ENCODE measurements at places on chromosomes 16 and 17. TPM values are rescaled to one million over a fixed set of nuclear protein-coding genes. Genes with fewer than 3 reads are reported as not detected.

ZSCAN10 gene
- not detected for polyA plus RNA-seq

MFSD6L gene
- polyA plus RNA-seq = not detected

KRT33A gene
- polyA plus RNA-seq = not detected

CFAP20 gene
- polyA plus RNA-seq = 22.4 TPM

CIITA gene
- polyA plus RNA-seq = 2.4 TPM

SOX9 gene
- polyA plus RNA-seq = 3.3 TPM

CA5A gene
- polyA plus RNA-seq = not detected

SPATA2L gene
- 4.9 TPM for polyA plus RNA-seq

LRRC37A gene
- polyA plus RNA-seq = 1.7 TPM

CCT6B gene
- 2.6 TPM for polyA plus RNA-seq

CORO1A gene
- polyA plus RNA-seq = 48.2 TPM

HSD11B2 gene
- polyA plus RNA-seq = 13.3 TPM

- no peak overlapping the region for H3K27ac ChIP-seq
- no peaks in the 10 kb centered on the region for H3K27me3 ChIP-seq
- H3K36me3 ChIP-seq = no peaks in the 10 kb centered on the region
- no peak for DNase-seq
- no peaks in the 10 kb centered on the region for H3K4me1 ChIP-seq
Observed at GRCh38 chr16:5108505-5109158, 11.0 kb upstream of the EEF2KMT start.

GRCh38 chr16:54096607-54097006, 190.0 kb downstream of the IRX3 start:
- DNase-seq = no peak
- no peak overlapping the region for H3K27ac ChIP-seq
- no peaks in the 10 kb centered on the region for H3K27me3 ChIP-seq
- H3K4me3 ChIP-seq = no peak overlapping the region

DNA sequence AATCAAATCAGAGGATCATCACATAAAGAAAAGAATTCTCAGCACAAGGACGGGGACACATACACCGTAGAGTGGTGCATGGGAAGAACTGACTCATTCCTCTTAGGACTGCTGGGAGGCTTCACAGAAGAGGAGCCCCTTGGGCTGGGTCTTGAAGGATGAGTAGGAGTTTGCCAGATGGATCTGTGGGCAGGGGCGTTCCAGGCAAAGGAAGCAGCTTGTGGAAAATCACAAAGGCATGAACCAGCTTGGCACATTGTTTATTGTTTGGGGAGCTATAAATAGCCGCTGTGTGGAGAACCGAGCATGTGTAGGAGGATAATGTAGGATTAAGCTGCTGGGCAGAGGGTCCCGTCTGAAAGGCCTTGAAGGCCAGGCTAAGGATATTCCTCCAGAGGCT, 5.1 kb upstream of the SLC16A11 start:
- no peak for DNase-seq
- no peaks in the 10 kb centered on the region for H3K4me1 ChIP-seq
- no peak overlapping the region for H3K4me3 ChIP-seq
- no peak overlapping the region for H3K27ac ChIP-seq
- no peaks in the 10 kb centered on the region for H3K36me3 ChIP-seq
- H3K27me3 ChIP-seq = no peaks in the 10 kb centered on the region

DNA sequence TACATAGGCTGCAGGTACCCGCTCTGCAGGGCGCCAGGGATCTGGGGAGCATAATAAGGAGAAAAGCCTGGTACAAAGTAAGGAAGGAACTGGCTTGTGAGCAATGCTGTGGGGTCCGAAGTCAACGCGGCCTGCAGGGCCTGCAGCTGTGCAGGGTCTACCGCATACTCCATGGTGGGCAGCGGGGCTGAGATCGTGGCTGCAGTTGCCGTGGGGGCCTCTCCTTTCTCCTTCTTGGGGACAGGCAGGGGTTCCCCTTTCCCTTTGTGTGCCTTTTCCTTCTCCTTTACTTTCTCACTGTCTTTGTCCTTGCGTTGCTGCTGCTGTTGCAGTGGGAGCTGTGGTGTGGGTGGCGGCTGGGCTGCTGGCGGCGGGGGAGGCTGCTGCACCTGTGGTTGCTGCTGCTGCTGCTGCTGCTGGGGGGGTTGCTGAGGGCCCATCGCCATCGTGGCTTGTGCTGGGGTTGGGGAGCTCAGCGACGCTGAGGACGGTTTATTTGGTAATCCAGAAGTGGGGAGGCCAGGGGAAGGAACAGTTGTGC, 259.6 kb downstream of the ZFHX3 start:
- no peaks in the 10 kb centered on the region for H3K27me3 ChIP-seq
- no peak for DNase-seq
- no peaks in the 10 kb centered on the region for H3K36me3 ChIP-seq
- H3K4me3 ChIP-seq = no peak overlapping the region
- H3K4me1 ChIP-seq = peaks cover 4% of the 10 kb centered on the region

- no peaks in the 10 kb centered on the region for H3K36me3 ChIP-seq
- no peak overlapping the region for H3K27ac ChIP-seq
- no peak overlapping the region for H3K4me3 ChIP-seq
Observed at GRCh38 chr16:68802190-68802589, 41.1 kb upstream of the TANGO6 start.

DNA sequence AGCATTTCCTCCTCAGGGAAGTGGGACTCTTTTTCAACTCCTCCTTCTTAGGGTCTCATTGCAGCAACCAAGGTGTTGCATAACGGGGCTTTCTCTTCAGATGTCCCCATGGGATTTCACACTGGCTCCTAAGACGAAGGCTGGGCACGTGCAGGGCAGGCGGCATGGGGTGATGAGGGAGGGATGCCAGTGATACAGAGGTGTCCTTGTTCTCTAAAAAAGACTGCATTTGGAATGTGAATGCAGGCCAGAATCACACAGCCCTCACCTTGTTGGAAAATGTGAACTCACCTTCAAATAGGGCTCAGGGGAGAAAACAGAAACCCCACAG, 105.6 kb downstream of the XYLT1 start:
- no peaks in the 10 kb centered on the region for H3K4me1 ChIP-seq
- H3K27me3 ChIP-seq = no peaks in the 10 kb centered on the region
- no peak overlapping the region for H3K27ac ChIP-seq
- H3K4me3 ChIP-seq = no peak overlapping the region
- H3K36me3 ChIP-seq = no peaks in the 10 kb centered on the region

DNA sequence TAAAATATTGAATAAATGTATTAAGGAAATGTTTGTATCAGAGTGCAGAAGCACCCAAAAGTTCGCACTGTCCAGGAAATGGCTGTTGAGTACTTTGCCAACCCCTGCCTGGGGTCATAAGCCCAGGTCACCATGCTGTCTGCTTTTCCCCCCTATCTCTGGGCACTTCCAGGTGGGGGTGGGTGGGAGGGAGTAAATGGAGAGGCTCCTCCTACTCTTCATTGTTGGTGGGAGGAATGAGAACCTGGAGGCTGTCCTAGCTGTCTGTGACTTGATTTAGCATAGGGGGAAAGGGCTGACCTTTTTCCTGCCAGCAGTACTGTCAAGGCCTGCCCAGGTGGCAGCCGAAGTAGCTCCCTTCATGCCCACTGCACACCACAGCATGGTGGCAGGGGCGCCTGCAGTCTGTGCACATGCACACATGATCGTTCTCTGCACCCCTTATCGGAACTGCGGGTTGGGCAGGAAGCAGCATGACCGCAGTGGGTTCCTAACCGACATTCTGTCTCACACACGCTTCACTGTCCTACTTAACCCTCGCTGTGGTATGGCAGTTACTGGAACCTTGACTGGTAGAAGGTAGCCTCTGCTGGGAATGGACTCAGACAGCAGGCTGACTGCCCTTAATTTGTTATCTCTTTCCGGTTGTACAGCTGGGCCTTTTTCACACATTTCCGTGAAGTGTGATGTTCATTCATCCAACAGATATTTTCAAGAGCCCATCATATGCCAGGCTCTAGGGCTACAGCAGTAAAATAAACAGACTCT, 41.5 kb downstream of the LDHD start:
- no peak overlapping the region for H3K27ac ChIP-seq
- no peaks in the 10 kb centered on the region for H3K36me3 ChIP-seq
- no peaks in the 10 kb centered on the region for H3K27me3 ChIP-seq
- DNase-seq = no peak

DNA sequence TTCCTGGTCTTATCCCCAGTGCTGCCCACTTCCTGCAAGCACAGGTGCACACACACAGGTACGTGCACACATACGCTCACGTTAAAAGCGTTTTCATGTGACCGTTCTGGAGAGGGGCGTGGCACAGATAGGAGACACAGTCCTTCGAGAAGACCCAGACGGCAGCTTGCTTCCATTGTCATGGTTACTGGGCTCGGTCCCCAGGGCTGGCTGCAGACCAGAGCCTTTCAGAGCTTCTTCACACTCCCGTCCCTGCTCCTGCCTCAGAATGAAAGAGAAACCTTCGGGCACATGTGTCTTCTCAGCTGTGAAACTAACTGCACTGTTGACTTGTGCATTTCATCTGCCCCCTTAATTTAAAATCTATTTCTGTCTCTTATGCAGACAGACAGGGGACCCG, 154.2 kb downstream of the PITPNC1 start:
- no peaks in the 10 kb centered on the region for H3K36me3 ChIP-seq
- H3K27me3 ChIP-seq = no peaks in the 10 kb centered on the region
- no peak for DNase-seq
- H3K4me1 ChIP-seq = no peaks in the 10 kb centered on the region

DNA sequence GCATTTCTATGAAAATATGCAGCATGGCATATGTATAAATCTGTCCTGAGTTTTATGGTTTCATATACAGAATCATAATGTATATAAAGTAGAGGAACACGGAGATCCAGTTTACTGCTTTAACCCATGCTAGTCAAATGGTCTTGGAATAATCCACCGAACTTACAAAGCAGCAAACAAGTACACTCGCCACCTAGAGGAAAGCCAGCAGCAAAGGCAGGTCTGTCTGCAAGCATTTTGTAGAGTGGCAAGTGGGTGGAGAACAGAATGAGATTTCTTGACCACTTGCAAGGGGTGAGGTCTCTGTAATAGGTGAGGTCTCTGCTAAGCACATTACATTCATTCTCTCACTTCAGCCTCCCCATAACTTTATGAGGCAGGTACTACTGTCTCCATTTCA, 308.3 kb downstream of the CA10 start:
- H3K4me3 ChIP-seq = no peak overlapping the region
- no peaks in the 10 kb centered on the region for H3K4me1 ChIP-seq
- no peak overlapping the region for H3K27ac ChIP-seq
- no peak for DNase-seq

DNA sequence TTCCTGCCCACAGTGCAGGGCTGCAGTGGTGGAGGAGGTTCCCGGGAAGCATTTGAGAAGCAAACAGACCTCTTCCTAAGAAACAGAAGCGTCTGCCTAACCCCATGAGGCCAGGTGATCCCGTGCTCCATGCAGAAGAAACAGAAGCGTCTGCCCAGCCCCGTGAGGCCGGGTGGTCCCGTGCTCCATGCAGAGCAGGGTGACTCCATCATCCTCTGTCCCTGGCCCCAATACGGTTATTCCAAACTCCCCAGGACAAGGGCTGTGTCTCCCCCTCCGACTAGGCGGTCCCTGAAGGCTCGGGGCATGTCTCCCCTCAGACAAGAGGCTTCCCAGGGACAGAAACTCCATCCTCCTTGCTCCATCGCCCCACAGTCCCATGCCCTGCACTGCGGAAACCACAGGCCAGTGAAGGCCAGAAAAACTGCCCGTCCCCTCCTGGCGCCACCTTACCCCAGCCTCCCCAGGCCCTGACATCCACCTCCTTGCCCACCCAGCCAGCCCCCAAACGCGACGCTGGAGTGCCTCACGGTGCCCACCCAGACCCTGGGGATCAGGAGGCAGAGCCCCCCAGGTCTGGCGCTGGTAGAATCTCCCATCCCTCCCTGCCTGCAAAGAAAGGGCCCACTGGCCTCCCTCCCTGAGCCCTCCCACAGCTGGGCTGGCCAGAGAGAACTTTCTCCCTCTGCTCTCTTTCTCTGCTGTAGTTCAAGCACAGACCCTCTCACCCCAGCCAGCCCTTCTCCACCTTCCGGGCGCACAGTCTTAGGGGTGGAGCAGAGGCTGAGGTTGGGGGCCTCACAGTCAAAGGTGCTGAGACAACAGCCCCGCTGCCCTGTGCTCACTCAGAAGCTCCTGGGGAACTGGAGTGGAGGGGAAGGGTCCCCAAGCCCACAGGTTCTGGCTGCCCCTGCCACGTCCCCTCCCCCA, 30.6 kb upstream of the KRT17 start:
- no peaks in the 10 kb centered on the region for H3K27me3 ChIP-seq
- H3K27ac ChIP-seq = no peak overlapping the region
- H3K36me3 ChIP-seq = no peaks in the 10 kb centered on the region
- no peak overlapping the region for H3K4me3 ChIP-seq

DNA sequence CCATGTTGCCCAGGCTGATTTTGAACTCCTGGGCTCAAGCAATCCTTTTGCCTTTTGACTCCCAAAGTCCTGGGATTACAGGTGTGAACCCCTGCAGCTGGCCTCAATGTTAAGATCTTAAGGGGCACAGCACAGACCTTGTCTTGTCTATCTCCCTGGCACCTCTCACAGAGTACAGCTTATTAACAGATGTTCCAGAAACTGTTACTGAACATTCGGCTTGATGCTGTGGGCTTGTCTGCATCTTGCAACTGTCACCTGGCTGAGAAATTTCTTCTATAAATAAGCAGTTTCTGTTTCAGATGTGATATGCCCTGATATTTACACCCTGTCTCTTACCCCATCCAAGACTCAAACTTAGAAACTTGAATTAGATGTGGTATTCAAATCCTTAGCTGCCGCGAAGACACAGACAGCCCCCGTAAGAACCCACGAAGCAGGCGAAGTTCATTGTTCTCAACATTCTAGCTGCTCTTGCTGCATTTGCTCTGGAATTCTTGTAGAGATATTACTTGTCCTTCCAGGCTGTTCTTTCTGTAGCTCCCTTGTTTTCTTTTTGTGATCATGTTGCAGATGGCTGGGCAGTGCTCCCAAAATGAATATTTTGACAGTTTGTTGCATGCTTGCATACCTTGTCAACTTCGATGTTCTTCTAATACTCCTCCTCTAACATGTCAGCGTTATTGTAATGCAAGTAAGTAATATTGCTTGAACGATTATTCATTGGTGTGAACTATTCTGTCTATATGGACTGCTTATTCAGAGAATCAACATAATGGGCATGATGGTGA, at the start of gene TNFRSF17:
TSS of gene TNFRSF17 (plus strand) at position 450 of the 791 bp plus-strand sequence. CDS start at position 565, 115 bp downstream.
- DNase-seq = no peak
- no peaks in the 10 kb centered on the region for H3K36me3 ChIP-seq
- H3K27me3 ChIP-seq = no peaks in the 10 kb centered on the region
- H3K4me3 ChIP-seq = no peak within 1 kb of the TSS
- no peak within 1 kb of the TSS for H3K27ac ChIP-seq

GRCh38 chr17:69434164-69434579, 19.7 kb downstream of the MAP2K6 start:
- H3K4me3 ChIP-seq = no peak overlapping the region
- H3K27me3 ChIP-seq = no peaks in the 10 kb centered on the region
- H3K36me3 ChIP-seq = no peaks in the 10 kb centered on the region
- no peak for DNase-seq
- no peaks in the 10 kb centered on the region for H3K4me1 ChIP-seq

GRCh38 chr17:12599186-12599920, 66.3 kb upstream of the MYOCD start:
- H3K27ac ChIP-seq = no peak overlapping the region
- no peaks in the 10 kb centered on the region for H3K36me3 ChIP-seq
- no peaks in the 10 kb centered on the region for H3K27me3 ChIP-seq
- no peak for DNase-seq
